Epithelial cell of proximal tubule (primary cell): ENCODE measurements at places on chromosomes 2 and 18.

DNA sequence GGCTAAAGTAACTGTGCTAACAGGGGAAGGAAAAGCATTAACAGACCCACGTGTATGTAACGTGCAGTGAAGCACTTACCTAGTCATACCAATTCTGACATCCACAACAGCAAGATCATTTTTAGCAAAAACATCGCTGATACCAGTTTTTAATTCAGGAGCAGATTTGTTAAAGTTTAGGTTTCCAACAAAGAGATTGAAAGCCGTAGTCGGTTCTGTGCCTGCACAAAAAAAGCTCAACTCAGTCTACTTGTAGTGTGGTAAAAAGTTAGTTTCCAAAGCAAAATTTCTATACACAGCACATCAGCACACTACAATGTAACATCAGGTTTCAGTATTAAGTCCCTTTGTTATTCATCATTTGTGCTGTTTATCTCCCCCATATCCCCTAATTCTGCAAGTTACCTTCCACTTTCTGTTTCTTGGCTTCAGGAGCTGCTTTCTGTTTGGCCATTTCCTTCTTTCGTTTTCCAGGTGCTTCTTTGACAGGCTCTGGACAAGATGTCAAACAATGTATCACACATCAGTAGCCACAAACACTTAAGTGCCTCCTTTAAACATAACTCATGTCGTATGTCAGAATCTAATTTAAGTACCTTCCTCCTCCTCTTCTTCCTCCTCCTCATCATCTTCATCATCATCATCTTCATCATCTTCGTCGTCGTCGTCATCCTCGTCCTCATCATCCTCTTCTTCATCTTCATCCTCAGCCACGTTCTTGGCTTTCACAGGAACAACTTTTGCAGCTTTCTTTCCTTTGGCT is 4.0 kb downstream of the NCL start:
- no peak for DNase-seq

DNA sequence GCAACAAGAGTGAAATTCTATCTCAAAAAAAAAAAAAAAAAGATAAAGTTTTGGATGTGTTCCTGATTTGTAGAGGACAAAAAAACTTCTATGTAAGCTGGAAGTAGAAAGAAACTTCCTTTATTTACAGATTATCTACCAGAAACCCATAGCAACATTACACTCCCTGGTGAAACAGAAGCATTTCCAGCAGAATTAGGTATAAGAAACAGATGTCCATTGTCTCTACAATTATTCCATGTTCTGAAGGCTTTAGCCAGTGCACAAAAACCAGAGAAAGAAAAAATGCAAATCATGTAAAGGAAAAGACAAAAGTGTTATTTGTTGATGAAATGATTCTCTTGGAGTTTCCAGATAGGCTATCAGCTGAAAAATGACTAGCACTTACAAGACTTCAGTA is 4.9 kb downstream of the TUBB6 start:
- DNase-seq: no peak

DNA sequence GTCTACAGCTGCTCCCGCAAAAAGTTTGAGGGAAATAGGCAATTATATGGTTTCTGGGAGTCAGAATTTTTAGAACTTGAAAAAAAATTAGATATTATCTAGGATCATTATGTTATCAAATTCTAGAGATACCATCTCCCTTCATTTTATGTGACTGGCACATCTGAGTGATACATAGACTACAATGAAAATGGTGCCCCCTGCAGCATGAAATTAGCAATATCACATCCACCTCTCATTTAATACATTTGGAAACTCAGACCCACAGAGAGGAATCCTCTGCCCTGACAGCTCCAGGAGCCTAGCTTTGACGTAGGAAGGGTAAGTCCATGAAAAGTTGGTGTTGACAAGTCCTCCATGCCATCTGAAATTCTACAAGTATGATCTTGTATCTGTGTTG is 381.6 kb downstream of the SUCLG1 start:
- no peak for DNase-seq

DNA sequence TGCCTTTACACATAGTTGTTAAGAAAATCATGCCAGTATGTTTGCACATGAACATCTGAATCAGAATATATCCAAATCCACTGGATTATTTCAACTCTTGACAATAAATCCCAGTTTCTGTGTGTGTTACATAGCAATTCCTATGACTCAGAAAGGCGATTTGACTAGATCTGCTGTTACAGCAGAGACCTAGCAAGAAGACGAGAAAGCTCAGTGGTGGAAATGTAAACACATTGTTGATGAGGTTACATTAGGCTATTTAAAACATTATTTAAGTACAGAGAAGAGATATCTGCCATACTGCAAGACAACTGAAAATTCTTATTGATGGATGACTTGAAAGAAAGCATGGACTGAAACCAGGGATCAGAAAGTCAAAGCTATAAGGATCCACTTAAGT is 73.0 kb upstream of the SMIM21 start:
- DNase-seq: no peak

GRCh38 chr18:45241271-45241670 is 374.0 kb upstream of the SLC14A2 start:
- DNase-seq: no peak

DNA sequence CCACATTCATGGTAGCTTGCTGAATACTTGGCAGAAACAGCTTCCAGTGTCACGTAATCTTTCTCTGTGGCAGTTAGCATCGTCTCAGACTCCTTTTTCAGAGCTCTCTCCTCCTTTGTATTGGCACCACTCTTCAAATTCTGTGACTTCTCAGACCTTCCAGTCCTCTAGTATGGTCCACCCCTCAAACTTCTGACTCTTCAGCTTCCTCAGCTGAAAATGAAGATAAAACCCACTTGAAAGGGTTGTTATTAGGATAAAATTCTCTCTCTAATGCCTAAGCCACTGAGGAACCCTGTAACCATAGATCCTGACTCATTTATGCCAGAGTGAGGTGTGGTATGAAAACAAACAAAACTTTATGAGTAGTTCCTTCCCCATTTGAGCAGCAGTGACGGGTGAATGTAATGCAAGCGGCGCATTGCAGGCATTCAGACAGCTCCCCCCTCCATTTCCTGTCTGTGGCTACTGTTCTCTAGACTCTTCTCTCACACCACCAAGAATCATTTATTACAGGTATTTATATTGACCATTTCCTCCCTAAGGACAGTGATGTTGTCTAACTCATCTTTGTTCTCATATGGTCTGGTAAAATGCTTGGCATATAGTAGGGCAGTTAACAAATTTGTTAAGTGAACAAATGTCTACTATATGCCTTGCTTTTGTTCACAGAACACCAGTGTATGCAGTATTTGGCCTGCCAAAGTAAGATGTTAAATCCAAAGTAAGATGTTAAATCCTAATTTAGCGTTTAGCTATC is 35.3 kb downstream of the GALNT1 start:
- DNase-seq: no peak

DNA sequence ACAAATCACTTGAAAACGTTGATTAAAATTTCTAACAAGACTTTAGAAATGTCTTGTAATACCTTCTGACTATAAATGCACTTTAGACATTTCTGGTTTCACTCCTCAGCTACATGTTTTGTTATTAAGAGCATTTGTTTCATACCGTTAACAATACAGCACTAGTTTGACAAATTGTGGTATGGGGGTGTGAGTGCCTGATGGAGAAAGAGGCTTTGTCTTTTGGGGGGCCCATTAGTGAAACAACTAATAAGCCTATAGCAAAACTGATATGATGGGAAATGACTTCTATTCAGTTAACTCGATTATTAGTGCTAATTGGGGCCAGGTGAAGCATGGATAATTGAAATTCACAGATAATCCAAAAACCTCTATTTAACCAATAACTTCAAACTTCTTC is 30.9 kb upstream of the ZNF516 start:
- DNase-seq: no peak

GRCh38 chr2:24957221-24957620 is 14.5 kb downstream of the DNAJC27 start:
- DNase-seq: no peak

- DNase-seq: no peak
Measured at GRCh38 chr2:217751952-217752351, 250.8 kb downstream of the TNS1 start.

DNA sequence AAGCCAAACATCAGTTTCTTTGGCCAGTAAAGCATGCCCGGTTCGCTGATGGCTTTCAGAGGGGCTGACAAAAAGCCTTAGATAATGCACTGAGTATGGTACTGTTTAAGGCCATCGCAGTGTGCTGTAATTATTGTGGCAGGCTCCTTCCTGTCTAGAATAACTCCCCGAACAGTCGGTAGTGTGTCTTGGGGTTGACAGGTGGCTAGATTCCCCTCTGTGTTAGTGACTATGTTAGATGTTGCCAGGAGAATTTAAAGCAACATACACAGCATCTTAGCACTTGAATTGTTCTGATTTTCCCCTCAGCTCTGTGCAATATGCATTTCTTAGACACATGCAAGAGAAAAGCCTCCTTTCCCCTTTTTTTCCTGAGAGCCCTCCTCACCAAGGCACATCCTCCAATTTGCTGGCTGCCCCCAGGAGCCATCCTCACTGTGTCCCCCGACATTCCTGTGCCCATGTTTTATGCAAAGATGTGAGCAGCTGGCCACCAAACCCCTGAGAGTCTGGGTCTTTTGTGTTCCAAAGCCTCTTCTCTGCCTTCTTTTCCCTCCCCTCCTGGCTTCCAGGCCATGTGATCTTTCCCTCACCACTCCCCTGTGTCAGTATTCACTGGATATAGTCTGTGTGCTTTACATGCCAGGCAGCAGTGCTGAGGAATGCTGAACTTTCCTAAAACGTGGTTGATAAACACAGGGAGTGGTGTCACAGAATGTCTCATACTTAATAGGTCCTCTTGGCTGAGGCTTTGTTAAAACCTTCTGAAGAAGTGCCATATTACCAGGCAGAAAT is 331.5 kb downstream of the HRH4 start:
- no peak for DNase-seq

DNA sequence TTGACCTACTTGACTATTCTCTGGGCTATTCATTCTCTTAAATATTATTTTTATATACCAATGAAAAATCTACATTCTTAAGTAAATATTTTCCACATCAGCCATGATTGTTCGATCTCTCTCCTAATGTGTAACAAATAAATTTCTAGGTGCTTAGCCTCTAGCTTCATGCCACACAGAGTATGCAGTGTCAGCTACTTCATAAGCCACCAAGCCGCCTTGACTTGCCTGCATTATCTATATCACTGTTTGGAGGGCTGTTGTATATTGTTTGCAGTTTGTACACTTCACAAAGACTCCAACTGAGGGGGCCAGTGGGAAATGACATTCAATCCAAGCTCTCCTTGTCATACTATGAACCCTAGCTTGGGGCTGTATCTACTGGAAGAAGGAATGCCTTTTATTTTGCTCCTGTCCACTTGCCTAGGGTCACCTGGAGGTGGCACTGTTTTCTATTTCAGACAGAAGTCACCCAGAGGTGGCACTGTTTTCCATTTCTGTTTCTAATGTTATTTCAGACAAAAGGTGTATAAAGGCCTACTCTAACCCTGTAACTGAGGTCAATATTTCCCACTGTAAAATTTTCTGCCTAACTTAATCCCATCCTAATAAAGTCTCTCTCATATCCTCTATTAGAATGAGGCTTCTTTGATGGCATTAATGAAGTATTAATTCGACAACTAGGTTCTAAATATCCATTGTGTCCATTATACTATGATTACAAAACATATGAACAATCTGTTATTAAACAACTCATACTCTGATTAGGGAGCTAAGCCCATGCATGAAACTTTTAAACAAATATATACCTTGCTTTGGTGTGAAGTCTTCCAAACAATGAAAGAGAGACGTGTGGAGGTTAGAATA is 36.4 kb downstream of the COL5A2 start:
- DNase-seq: peak; percentile 25

DNA sequence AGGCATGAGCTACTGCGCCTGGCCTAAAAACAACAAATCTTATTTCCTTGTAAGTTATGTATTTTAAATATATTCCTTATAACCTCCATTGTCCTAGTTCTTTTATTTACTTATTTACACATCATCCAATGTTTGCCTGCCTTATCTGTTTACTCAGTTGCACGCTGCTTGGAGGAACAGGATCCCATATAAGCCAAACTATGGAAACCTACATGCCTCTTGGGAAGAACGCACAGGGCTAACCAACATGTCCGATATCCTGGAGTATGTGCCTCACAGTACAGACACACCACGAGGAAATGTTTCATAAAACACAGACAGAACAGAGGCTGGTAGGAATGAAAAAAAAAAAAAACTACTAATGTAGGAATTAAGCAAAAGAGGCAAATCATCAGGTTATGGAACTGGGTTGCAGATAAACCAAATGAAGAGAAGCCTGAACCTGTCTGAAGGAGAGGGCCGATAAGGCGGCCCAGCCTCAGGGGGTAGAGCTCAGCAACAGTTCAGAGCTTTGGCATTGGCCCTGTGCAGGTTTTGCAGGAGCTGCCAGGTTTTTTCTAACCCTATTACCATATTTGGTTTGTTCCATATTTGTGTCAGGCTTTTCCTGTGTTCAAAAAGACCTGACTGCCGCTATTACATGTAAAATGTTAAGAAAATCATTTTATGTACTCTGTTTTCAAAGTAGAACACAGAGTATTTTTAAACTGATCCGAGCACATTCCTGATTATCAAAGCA is 19.9 kb upstream of the SP3 start:
- DNase-seq: no peak

DNA sequence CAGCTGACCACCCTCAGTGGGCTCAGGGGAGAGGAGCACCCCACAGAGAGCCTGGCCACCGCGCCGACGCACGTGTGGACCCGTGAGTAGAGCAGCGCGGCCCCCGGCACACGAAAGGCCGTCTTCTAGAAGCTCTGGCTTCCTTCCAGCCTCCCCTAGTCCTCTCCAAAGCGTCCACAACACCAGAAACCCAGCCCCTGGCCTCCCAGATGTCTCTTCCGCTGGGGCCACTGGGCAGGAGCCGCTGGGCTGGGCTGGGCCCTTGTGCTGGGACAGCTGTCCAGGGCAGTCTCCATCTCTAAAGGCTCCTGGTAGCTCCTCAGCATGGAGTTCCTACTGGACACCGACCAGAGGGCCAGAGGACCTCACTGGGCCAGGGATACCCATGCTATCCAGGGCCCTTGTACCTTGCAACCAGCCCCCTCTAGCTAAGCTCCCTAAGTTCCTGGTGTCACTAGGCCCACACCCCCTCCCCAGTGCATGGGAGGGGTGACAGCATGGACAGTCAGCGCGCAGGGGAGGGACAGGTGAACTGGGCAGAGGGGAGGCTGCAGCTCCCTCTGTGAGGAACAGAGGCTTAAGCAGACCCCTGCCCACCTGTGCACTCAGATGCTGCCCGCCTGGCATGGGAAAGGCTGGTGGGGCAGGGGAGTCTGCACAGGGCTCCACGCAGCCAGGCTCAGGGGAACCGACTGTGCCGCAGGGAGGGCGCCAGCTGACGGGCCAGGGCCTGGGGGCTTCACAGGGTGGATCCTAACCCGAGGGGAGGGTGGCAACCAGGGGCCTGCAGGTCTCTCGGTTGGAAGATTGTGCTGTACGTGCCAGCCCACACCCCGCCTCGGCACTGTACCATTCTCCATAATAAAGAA is 32.9 kb downstream of the MTERF4 start:
- DNase-seq: no peak

GRCh38 chr2:240888130-240888889 is 7.6 kb downstream of the MAB21L4 start:
- DNase-seq: no peak

GRCh38 chr2:97948926-97949325 is 46.8 kb downstream of the TMEM131 start:
- DNase-seq: no peak
